ENCODE measurements at places on chromosomes 5 and 9. TPM values are rescaled to one million over a fixed set of nuclear protein-coding genes. Genes with fewer than 3 reads are reported as not detected.

DNA sequence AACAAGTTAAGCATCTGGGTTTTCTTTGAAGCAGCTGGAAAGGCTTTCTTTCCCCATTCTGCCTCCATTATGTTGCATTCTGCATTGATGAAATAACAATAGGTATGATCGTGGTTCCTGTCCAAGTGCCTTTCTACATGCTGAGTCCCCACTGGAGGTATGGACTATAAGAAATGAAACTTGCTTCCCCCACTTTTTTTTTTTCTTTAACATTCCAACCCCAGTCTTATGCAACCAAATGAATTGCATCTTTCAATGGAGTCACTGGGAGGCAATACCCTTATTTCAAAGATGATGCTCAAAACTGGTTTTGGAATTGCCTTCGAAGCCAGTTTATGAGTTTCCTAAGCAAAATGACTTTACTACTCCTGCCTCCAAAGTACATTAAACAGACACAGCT is 58.9 kb downstream of the ARSB start:
- DNase-seq: no peak

DNA sequence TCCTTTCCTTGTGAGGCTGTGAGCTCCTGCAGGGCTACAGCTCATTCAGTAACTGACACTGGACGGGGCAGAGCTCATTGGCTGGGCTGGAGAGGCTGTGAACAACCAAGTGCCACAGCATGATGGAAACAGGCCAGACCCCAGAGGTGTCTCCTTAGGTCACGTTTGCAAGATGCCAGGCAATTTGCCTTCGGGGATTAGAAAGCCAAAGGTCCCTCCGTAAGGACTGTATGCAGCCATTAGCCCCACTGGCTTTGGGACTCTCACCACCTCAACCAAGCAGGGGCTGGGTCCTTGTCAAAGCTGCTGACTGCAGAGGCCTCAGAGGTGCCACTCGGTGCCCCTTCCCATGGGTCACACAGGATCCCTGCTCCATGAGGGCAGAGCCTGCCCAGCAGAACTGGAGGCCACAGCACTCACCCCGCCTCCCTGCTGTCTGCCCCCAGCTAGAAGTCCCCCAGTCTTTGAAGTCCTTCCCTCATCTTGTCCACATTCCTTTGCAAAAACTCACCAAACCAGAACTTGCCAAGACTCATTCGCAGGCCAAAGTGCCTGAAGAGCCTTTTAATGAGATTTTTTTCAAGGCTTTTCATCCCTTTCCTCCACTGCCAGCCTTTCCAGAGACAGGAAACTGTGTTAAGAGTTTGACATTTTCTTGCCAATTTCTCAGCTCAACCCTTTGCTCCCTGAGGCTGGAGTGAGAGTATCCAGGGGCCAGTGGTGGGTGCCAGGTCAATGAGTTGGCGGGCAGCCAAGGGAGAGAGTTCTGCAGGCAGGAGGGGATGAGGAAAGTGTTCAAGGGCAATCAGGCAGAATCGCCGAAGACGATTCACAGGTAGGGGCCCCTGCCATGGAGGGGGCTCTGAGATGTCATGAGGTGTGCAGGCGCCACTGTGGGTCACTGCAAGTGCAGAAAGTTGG is 39.7 kb upstream of the SLC25A51 start:
- DNase-seq: peak; percentile 94

DNA sequence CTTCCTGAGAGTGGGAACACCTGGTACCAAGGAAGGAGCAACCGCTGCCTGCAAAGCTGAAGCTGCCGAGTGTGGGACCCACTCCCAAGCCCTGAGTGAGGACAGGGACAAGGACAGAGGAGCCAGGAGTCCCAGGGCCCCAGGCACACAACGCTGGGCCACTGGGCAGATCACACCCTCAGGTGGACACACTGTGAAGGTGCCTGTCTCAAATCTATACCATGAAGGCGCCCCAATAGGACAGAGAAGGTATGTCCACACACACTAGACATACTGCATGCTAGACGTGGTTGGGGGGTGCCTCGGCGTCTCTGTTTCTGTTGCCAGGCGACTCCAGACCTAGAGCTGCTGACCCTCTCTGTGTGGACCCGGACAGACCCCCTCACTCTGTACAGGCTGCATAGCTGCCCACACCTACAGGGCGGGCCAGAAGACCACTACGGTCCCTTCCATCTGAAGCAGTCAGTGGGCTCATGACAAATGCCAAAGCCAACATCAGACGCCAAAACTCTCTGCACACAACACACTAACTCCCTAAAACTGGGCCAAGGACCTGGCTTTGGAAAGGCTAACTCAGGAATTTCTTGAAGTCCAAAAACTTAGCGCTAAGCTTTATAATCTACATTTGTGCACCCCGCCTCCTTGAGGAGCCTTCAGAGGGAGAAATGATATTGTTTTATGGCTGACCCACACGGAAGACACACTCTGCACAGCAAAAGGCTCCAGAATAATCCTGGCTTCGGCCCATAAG is 60.7 kb downstream of the ROR2 start:
- no peak for DNase-seq

Gene SPAG8
- total RNA-seq: 0.72 TPM
